ENCODE measurements at places on chromosomes 3 and 15.

DNA sequence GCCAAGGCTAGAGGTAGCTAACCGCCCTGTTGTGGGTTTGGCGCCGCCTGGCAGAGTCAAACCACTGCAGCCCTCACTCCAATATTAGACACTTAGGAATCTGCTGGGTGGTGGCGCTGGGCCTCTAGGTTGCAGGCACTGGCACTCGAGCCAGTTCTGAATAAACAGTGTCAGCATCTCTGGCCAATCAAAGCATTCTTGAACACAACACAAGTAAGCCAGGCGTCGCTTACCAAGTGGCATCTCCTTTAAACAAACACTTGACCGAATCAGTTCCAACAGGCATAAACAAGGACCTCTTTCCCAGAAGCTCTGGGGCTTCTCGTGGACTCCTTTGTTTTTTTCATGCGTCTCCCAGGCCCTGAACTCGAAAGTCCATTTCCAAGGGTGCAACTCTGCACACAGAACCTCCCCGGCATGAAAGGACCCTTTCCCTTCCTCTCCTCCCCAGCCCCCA is 82.3 kb downstream of the LRIG1 start:
- no peak for DNase-seq

DNA sequence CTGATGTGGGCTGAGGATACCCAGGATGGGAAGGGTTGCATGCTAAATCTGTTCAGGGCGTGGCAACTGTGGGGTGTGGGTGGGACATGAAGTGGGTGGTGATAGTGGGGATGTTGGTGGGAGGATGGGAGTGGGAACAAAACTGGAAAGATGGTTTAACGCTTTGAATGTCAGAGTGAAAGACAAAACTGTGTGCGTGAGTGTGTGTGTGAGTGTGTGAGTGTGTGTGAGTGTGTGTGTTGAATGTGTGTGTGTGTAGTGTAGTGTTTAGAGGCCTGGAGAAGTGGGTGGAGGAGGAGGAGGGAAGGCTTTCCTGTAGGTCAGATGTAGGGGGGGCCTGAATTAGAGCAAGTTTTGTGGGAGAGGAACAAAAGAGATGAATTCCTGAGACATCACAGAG is 44.2 kb upstream of the ONECUT1 start:
- no peak for DNase-seq

- DNase-seq, result no peak
Observed at GRCh38 chr15:74168711-74169126, 4.8 kb upstream of the ISLR start.

DNA sequence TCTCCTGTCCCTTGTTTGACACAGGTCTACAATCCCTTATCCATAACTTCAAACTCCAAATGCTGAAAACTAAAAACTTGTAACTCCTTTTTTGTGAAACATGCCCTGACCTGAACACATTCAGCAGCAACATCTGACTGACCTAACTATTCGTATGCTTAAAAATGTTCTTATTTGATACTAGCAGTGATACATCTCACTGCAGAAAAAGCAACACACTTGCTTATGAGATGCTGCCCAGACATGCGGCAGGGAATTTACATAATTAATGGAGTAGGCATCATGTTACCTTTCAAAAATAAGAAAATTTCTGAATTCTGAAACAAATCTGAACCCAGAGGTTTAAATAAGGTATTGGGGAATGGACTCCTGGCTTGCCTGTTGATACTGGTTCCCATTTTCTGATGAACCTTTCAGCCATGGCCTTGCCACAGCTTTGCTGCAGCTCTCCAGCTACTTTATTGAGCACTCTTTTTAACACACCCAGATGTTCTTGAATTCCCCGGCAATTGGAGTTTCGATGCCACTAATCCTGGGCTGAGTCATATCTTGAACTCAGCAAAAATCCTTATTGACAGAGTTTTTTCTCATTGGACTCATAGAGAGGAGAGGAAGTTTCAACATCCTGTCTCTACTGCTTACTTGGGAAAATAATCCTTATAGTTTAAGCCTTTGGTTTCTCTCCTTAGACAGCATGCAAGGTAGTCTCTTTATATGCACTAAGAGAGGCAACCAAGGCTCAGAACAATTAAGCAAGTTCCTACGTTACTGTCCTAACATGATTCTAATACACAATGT is 296.6 kb upstream of the LMCD1 start:
- DNase-seq, result no peak

All from T-helper 2 cell treated with Interferon-gamma antibody and Interleukin-4, amounts not matched to agents 5 μg/mL and 100 μg/mL, for 36 hours (primary cell).